ENCODE measurements at places on chromosomes 16 and 17.

DNA sequence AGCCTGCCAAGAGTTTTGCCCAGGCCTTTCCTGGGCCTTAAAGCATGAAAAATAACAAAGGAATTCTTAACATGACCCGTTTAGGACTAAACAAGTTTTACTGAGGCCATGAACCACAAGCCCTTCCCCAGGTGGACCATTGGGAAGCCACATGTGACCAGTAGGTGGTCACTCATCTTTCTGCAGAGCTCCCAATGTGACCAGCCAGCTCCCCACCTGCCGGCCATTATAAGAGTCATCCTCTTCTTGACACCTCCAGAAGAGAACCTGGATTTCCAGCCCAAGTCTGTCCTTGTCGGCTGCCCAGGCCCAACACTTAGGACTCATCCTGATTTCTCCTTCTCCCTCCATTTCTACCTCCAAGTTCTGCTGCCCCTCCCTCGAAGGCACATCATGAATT is 91.7 kb upstream of the DNAH17 start:
- DNase-seq: no peak

- DNase-seq: no peak
Measured at GRCh38 chr17:82745524-82745923, 6.3 kb upstream of the TBCD start.

GRCh38 chr16:49474741-49475140 is 101.1 kb downstream of the C16orf78 start:
- no peak for DNase-seq

GRCh38 chr17:50816771-50817751 is 18.3 kb upstream of the WFIKKN2 start:
- DNase-seq: no peak

DNA sequence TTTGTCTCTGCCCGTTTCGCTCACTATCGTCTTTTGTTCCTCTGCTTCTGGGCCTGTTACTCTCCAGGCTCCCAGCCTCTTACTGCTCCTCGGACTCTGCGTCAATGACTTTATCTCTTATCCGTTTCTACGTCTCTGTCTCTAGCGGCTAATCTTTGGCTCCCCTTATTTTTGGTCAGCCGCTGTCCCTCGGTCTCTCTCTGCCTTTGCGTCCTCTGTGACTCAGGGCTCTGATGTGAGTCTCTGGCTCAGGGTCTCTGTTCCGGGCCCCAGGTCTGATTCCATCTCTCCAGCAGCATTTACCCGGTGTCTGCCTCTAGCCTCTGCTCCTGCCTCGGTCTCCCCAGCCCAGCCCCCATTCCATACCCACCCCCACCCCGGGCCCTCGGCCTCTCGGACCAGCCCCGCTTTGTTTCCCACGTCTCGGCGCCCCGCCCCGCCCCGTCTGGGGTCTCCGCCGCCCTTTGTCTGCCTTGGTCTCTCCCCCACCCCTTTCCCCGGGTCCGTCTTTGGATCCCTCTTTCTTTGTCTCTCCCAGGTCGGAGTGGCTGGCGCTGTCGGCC is 547 bp upstream of the ZNF48 start:
- no peak for DNase-seq

DNA sequence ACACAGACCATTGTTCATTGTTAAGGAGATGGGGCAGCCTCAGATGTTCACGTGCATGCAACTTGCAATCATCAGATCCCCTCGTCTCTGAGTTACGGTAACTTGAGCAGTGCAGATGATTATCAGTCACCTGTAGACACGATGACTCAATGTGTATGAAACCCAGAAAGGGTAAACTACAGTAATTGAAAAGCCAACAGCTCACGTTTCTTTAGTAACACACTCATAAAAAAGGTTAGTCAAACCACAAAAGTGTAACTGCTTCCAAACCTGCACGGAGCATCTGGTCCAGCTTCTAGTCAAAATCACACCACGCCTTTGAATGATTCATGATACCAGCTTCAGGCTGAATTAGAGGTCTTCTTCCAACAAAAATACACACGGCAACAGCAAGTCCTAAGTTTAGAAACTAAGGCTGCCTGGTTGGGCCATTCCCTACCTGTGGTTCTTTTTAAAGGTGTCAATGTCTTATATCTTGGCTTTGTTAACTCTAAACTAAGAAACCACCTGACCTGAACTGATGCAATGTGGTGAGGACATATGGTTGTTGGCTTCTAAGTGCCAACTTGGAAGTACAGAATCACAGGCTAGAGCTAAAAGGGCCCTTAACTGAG is 32.3 kb downstream of the GRB7 start:
- no peak for DNase-seq

- no peak for DNase-seq
Measured at GRCh38 chr17:78103311-78103710, 25.2 kb downstream of the TMC6 start.

- no peak for DNase-seq
Measured at GRCh38 chr16:78570399-78571141, 471.1 kb downstream of the WWOX start.

Measured in nucleus accumbens (tissue), 56 donors.